ENCODE measurements at places on chromosomes 11 and 22.
A peak's percentile ranks its signal among the peaks of the same experiment; 100 is the strongest.

- H3K4me3 ChIP-seq, result no peak overlapping the region
- DNase-seq, result no peak
- H3K27me3 ChIP-seq, result peaks cover 7% of the 10 kb centered on the region
- H3K4me1 ChIP-seq, result no peaks in the 10 kb centered on the region
- no peak overlapping the region for H3K27ac ChIP-seq
- H3K36me3 ChIP-seq, result peaks cover 6% of the 10 kb centered on the region
Observed at GRCh38 chr22:41524251-41524661, 20.0 kb downstream of the POLR3H start.

GRCh38 chr11:75105462-75105925 lies 8.8 kb upstream of the OR2AT4 start:
- H3K27ac ChIP-seq, result no peak overlapping the region
- no peak for DNase-seq
- H3K36me3 ChIP-seq, result no peaks in the 10 kb centered on the region
- no peak overlapping the region for H3K4me3 ChIP-seq
- H3K4me1 ChIP-seq, result no peaks in the 10 kb centered on the region
- peaks cover 2% of the 10 kb centered on the region for H3K27me3 ChIP-seq

DNA sequence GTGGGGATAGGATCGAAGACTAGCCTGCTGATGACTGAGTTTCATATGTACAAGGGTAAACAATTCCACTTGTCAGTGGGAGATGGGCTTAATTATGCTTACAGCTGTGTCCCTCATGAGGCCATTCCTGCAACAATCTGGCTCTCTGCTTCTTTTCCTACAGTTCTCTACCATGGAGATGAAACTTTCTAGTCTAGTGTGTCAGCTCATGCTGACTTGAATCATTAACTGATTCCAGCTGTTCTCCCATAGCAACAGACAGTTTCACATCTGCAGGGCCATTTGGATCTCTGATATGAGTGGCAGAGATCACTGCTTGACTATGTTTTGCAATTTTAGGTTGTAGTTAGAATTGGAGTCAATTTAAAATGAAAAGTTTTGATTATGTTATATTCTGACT lies 1251.7 kb upstream of the RAG2 start:
- no peaks in the 10 kb centered on the region for H3K4me1 ChIP-seq
- DNase-seq, result no peak
- H3K36me3 ChIP-seq, result no peaks in the 10 kb centered on the region
- H3K4me3 ChIP-seq, result no peak overlapping the region

- DNase-seq, result no peak
- H3K27me3 ChIP-seq, result peaks cover 1% of the 10 kb centered on the region
- no peaks in the 10 kb centered on the region for H3K36me3 ChIP-seq
- no peak overlapping the region for H3K27ac ChIP-seq
- H3K4me3 ChIP-seq, result no peak overlapping the region
Observed at GRCh38 chr22:43205261-43205691, 18.3 kb upstream of the TTLL12 start.

GRCh38 chr11:111735262-111736116 lies 30.7 kb downstream of the PPP2R1B start:
- peaks cover 2% of the 10 kb centered on the region for H3K27me3 ChIP-seq
- no peak overlapping the region for H3K4me3 ChIP-seq
- H3K36me3 ChIP-seq, result no peaks in the 10 kb centered on the region
- no peak for DNase-seq
- peaks cover 21% of the 10 kb centered on the region for H3K4me1 ChIP-seq

DNA sequence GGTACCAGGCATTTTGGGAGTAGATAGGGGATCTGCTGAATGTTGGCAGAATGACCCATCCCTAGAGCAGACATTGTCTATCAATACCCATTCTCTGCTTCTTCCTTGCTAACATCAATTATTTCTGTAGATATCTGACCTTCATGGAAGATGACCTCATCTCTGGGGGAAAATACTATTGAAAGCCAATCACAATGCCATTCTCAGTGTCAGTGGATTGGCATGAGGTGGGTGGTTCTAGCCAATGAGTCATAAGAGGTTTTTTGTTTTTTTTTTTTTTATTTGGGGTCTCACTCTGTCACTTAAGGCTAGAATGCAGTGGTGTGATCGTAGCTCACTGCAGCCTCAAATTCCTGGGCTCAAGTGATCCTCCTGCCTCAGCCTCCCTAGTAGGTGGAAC lies 42.5 kb downstream of the SNX19 start:
- H3K4me1 ChIP-seq, result no peaks in the 10 kb centered on the region
- no peak for DNase-seq
- no peak overlapping the region for H3K4me3 ChIP-seq
- no peaks in the 10 kb centered on the region for H3K27me3 ChIP-seq
- H3K36me3 ChIP-seq, result no peaks in the 10 kb centered on the region

DNA sequence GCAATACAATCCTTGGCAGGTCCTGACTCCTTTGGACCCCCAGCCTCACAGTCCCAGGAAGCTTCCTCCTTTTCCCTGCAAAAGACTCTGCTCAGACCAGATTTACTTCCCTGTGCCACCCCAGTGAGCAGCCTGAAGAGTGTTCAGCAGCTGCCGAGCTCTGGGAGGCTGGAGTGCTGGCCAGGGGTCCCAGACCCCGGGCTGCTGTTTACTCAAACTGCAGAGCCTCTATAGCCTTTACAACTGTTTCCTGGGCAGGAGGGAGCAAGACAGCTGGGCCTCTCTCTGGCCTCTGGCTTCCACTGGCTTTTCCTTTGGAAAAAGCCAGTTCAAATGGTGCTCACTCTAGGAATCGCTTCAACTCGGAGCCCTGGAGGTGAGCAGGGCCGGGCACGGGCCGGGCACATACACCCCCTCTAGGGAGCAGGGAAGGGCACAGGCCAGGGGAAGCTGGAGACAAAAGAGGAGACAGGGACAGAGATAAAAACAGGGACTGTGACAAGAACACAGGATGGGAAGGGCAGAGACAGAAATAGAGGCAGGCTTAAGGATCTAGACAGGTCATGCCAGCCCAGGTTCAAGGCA lies 932 bp downstream of the IRAG1 start:
- no peak for DNase-seq
- H3K36me3 ChIP-seq, result no peaks in the 10 kb centered on the region
- H3K4me3 ChIP-seq, result peak overlapping the region; percentile 18
- peaks cover 17% of the 10 kb centered on the region for H3K4me1 ChIP-seq
- no peak overlapping the region for H3K27ac ChIP-seq

GRCh38 chr11:128496249-128496648 lies 91.1 kb downstream of the ETS1 start:
- no peak for DNase-seq
- no peaks in the 10 kb centered on the region for H3K36me3 ChIP-seq
- H3K4me1 ChIP-seq, result no peaks in the 10 kb centered on the region

DNA sequence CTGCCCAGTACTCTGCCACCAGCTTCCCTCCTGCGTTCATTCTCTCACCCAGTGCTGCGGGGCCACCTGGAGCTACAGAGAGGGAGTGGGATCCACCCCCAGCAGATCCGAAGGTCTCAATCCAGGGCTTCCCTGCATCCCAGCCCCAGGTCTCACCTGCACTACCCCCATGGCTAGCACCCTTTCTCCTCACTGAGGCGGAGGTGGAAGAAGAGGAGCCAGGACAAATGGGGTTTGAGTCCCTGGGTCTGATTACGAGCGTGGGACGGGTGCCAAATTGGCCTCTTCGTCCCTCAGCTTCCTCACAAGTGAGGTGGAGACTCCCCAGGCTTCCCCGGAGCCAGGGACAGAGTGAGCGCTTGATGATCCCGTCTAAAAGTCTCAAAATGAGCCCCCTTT lies 64.2 kb downstream of the NFAM1 start:
- peaks cover 34% of the 10 kb centered on the region for H3K27me3 ChIP-seq
- H3K36me3 ChIP-seq, result no peaks in the 10 kb centered on the region
- peaks cover 34% of the 10 kb centered on the region for H3K4me1 ChIP-seq
- DNase-seq, result no peak

DNA sequence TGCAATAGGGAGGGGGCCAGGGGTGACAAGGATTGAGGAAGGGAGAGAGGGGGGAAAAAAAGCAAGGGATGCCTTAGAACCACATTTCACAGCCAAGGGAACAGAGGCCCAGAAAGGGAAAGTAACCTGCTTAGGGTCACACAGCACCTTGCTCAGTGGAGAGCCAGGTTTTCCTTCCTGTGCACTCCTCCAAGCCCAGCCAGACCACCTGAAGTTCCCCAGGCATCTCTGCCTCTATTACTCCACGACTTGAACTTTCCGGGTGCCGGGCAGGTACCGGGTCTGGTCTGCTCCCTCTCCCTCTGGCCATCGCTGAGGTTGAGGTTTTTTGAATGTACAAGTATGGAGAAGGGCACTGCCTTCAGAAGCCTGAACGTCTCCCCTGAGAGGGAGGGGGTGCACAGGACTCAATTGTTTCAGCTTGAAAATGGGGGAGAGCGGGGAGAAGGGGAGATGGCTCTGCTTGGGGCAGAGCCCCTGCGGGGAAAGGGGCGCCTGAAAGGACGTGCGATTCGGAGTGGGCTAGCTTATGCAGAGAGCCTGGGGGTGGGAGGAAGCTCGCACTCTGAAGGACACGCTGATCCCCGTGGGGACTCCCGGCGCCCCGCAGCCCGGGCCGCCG lies 516 bp upstream of the SERPINH1 start:
- H3K4me1 ChIP-seq, result peaks cover 19% of the 10 kb centered on the region
- H3K27me3 ChIP-seq, result peaks cover 10% of the 10 kb centered on the region
- no peaks in the 10 kb centered on the region for H3K36me3 ChIP-seq
- peak overlapping the region; percentile 96 for H3K4me3 ChIP-seq
- DNase-seq, result no peak

- H3K4me3 ChIP-seq, result no peak overlapping the region
- no peaks in the 10 kb centered on the region for H3K4me1 ChIP-seq
- no peaks in the 10 kb centered on the region for H3K36me3 ChIP-seq
- DNase-seq, result no peak
- no peak overlapping the region for H3K27ac ChIP-seq
Observed at GRCh38 chr11:87421422-87421821, 383.7 kb downstream of the TMEM135 start.

DNA sequence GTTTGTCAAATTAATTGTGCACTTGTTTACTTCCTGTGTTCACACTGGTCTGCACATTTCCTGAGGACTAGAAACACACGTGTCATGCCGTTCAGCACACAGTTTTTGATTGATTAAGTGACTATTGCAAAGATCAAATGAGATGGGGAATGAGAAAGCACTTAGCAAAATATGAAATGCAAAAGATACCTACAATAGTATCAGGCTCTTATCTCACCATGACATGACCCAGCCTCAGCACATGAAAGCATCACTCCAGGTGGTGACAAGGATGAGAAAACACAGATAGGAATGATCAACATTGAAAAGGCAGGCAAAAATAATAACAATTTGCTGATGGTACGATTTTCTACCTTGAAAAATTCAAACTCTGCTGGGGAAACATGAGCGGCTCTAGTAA lies 42.1 kb upstream of the TP53I11 start:
- peaks cover 27% of the 10 kb centered on the region for H3K4me1 ChIP-seq
- peaks cover 7% of the 10 kb centered on the region for H3K27me3 ChIP-seq
- DNase-seq, result no peak
- no peaks in the 10 kb centered on the region for H3K36me3 ChIP-seq
- no peak overlapping the region for H3K27ac ChIP-seq
- H3K4me3 ChIP-seq, result no peak overlapping the region

DNA sequence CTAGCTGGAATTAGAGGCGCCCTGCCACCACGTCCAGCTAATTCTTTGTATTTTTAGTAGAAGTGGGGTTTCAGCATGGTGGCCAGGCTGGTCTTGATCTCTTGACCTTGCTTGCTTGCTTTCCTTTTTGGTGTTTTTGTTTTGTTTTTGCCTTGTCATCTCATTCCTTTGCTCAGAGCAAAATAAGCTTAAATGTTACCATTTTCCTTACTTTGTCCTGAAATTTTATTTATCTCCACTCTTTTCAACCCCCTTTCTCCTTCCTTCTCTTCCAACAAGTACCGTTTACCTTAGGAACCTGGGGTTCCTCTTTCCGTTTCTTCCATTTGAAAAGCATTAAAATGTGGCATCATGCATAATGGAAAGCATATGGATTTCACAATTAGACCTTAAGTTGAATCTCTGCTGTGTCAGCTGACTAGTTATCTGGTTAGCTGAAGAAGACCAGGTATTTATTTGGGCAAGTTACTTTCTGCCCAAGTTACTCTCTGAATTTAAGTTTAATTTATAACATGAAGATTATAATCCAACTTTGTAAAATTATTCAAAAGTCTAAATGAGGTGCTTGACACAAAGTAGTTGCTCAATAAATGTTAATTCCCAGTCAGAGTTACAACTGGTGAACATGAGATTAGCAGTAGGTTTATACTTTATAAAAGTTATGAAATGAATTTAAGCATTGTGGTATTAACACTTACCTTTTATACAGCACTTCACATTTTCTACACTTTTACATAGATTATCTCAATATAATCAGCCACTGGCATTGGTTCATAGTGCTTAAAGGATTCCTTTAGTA lies 69.7 kb downstream of the PRMT3 start:
- no peak overlapping the region for H3K4me3 ChIP-seq
- no peaks in the 10 kb centered on the region for H3K4me1 ChIP-seq
- H3K36me3 ChIP-seq, result no peaks in the 10 kb centered on the region
- no peak for DNase-seq
- no peak overlapping the region for H3K27ac ChIP-seq

DNA sequence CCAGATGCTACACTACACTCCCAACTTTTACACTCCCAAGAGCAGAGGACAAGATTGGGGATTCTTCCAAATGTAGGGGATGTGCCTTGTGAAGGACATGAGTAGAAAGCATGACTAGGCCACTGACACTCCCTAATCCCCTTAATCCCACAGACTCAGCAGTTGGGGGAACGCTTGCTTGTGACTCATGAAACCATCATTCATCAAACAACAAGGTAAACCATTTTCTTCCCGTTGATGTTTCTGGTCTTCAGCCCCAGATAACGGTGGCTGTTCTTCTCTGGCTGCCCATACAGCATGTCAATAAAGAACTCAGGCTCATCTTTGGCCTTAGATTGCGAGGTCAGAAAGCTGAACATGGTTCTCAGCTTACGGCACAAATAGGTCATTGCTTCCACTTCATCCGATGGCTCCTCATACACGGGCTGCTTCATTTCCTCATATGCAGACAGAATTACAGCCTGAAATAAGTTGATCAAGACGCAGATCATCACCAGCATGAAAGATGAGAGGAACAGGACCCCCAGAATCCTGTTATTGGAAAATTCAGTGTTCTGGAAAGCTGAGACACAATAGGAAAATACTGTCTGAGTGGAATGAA lies 6.4 kb upstream of the CDPF1 start:
- H3K4me1 ChIP-seq, result no peaks in the 10 kb centered on the region
- no peak overlapping the region for H3K27ac ChIP-seq
- no peak overlapping the region for H3K4me3 ChIP-seq
- H3K36me3 ChIP-seq, result peaks cover 28% of the 10 kb centered on the region

DNA sequence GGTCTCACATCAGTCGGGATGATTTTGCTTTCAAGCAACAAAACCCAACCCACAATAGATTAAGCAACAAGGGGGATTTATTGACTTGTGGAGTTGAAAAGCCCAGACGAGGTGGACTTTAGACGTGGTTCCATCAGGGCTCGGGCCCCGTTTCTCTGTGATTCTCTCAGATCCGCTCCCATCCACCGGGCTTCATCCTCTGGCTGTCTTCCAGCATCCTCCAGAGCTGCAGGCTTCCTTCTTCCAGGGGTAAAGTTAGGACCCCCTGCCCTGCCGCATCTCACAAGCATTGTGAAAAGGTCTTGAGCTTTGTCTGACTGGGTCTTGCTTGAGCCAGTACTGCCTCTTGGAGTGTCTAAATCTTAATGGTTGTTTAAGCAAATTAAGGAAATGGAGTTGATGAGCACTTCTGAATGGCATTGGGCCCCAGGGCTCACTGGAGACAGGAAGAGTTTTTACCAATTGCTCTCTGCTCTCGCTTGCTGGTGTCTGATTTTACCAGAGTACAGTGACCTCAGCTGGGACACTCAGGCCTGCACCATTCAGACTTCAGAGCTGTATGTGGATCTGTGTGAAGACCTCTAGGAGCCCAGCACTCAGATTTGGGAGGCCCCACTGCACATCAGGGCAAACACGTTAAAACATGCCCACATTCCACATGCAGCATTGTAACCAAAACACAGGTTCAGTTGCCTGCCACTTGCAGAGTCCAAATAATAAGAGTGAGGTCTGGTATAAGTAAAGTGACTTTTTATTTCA lies 13.5 kb upstream of the FTH1 start:
- H3K27ac ChIP-seq, result no peak overlapping the region
- peaks cover 5% of the 10 kb centered on the region for H3K36me3 ChIP-seq

All from glutamatergic neuron (in vitro differentiated cells).